ENCODE measurements at places on chromosomes 1 and 21.
A peak's percentile ranks its signal among the peaks of the same experiment; 100 is the strongest.

DNA sequence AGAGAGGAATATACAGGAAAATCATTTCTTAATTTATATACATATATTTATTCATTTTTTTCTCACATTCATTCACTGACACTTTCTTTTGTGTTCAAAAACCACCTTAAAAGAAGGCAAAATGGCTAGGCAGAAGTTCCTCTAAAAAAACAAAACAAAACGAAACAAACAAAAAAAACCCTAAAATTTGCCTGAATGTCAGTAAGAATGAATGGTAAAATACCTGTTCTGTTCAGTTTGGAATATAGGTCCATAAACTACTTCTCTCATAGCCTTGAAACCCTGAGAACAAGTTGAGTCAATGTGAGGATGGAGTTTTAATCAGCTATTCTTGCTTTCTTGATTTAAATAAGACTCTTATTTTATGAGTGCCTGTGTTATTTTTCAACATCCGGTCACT is 14.7 kb upstream of the ALG6 start:
- DNase-seq: no peak

GRCh38 chr1:156754219-156754618 is 2.7 kb upstream of the HDGF start:
- no peak for DNase-seq

DNA sequence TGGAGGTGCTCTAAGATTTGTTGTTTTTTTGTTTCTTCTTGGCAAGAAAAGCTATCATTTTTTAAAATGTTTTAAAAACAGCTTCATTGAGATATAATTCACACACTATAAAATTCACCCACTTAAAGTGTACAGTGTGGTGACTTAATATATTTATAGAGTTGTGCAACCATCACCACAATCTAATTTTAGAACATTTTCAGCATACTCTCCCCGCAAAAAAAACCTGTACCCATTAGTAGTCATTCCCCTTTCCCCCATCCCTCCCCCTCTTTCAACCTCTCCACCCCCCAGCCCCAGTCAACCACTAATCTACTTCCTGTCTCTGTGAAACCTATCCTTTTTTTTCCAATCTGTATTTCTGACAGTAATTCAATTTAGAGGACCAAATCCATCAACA is 30.6 kb downstream of the ZC3H11B start:
- no peak for DNase-seq

DNA sequence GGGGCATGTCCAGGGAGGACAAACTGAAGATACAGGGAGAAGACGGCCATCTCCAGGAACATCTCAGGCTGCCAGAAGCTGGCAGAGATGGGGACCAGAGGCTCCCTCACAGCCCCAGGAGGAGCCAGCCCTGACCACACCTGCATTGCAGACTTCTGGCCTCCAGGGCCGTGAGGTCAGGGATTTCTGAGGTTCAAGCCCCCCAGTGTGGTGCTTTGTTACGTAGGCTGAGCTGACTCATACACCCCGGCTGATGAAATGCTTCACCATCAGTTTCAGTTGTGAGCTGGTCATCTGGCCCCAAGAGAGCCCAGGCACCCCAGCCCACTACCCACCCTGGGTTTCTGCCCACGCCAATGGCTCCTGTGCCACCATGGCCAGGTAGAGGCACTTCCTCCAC is 106.4 kb downstream of the SIK1 start:
- DNase-seq: no peak

DNA sequence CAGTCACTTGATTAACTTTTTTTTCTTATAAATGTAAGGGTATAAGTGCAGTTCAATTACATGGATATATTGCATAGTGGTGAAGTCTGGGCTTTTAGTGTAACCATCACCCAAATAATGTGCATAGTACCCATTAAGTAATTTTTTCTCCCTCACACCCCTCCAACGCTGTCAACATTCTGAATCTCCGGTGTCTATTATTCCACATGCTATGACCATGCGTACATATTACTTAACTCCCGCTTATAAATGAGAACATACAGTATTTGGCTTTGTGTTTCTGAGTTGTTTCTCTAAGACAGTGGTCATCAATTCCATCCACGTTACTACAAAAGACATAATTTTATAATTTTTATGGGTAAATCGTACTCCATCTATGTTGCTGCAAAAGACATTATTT is 1191.1 kb downstream of the NCAM2 start:
- no peak for DNase-seq

DNA sequence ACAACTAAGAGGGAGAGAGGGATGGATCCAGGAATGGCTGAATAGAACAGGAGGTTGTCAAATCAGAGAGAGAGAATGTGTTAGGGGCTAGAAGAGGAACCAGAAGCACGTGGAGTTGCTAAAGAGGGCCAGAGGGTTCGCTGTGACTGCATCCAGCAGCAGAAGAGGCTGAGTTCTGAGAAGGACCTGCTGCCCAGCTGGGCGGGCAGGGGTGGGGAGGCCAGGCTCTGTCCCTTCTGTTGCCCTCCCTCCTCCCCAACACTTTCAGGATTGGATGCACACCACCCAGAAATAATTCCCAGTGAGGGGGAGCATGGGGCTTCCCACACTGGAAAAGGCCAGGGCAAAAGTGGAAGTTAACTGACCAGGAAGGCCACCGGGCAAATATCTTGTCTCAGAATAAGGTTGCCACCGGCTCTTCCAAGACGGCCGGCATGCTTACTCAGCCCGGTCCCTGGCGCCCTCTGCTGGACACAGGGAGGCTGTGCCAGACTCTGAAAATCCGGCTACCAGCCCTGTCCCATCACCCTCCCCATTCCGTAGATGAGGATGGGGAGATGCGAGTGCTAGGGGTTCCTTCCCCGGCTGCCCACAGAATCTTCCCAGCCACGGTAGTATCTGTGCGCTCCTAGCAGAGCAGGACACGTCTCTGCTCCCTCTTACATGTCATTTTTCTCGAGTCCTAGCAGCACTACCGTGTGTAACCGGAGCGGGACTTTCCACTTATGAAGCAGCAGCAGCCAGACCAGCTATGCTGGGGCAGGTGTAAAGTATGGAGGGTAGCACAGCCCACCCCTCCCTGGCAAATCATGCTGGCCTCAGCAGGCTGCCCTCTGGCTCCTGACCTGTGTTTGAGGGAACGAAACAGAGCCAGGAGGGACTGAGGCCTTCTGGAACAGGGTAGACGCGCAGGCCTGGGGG is 46.8 kb upstream of the A3GALT2 start:
- peak; percentile 76 for DNase-seq

DNA sequence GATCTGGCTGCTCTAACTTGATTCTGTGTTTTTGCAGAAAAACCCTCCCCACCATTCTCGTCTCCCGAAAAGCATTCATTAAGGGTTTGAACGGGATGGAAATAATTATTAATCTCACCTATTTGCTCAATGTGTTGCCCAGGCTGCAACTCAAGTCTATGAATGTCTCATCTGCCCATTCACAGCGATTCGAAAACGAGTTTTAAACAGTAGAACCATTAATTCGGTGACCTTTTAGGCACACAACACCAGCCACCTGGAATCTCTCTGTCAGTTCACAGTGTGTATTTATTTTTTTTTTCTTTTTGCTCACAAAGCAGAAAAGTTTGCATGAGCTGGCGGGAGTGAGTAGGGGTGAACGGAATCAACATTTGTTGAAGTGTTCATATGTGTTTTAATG is 764.7 kb upstream of the TPTE start:
- DNase-seq: no peak

DNA sequence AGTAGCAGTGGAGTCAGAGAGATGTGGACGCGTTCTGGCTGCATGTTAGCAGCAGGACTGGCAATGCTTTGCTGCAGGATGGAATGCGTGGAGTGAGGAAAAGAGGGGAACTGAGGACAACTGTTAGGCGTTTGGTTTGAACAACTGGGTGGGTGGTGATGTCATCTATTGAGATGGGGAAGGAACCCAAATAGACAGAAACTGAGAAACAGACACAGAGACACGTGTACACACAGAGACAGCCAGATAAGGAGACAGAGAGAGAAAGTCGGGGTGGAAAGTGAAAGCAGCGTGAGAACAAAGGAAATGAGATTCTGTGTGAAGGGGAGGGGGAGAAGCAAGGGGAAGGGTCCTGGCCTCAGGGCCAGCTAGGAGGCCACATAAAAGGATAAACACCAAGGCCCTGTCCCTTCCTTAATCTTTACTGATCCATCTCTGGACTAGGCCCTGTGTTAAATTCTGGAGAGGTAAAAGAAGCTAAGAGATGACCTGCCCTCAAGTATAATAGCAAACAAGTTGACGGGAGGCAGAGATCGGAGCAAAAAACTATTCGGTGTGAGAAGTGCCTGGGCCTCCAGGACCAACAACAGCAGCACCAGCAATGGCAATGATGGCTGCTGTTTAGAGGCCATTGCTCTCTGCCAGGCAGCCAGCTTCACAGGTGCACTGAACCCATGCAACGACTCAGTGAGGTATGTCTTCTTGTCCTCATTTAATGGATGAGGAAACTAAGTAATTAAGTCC is 31.6 kb downstream of the VWA5B1 start:
- no peak for DNase-seq

DNA sequence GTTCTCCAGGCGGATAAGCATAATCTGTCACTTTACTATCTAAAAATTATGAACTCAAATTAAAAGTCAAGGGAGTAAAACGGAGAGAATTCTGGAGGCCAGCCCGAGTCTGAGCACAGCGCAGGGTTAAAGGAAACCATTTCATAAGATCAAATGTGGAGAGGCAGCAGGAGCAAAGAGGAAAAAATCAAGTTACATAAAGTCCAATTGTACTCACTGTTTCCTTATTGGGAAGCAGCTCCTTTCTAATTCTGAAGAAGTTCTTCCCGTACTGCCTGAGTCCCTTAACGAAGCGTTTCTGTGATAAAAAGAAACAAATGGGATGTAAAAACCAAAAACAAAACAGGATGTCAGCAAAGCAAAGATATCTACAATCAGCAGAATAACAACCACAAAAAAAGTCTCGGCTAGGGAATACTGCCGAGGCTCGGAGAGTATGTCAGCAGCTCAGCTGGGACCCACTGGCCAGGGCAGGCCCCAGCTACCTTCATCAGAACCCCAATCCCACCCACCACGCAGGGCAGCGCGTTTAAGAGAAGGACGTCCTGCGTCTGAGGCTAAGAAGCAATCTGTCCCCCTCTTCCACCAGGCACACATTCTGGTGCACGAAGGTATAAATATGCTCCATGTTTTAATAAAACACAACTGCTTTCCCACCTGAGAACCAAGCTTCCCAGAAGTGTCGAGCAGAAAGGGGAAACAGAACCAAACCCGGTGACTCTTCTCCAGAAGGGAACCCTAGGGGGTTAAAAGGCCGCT is 104.8 kb downstream of the SLC45A1 start:
- DNase-seq: peak; percentile 11

DNA sequence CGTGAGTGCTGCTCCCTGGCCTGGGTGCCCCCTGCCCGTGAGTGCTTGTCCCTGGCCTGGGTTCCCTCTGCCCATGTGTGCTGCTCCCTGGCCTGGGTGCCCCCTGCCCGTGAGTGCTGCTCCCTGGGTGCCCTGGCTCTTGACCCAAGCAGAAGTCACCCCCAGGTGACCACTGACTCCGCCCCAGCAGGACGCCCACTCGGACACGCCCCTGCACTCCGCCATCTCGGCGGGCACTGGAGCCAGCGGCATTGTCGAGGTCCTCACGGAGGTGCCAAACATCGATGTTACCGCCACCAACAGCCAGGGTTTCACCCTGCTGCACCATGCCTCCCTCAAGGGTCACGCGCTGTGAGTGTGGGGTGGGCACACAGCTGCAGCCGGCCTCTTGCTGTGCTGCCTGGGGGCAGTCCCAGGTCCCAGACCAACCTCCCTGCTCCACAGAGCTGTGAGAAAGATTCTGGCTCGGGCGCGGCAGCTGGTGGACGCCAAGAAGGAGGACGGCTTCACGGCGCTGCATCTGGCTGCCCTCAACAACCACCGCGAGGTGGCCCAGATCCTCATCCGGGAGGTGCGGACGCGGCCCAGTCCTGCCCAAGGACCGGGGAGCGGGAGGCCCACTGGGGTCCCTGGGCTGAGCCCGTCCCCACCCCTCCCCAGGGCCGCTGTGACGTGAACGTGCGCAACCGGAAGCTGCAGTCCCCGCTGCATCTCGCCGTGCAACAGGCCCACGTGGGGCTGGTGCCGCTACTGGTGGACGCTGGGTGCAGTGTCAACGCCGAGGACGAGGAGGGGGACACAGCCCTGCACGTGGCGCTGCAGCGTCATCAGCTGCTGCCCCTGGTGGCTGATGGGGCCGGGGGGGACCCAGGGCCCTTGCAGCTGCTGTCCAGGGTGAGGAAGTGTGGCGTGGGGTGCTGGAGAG is 3.9 kb upstream of the MMP23B start:
- DNase-seq: no peak

DNA sequence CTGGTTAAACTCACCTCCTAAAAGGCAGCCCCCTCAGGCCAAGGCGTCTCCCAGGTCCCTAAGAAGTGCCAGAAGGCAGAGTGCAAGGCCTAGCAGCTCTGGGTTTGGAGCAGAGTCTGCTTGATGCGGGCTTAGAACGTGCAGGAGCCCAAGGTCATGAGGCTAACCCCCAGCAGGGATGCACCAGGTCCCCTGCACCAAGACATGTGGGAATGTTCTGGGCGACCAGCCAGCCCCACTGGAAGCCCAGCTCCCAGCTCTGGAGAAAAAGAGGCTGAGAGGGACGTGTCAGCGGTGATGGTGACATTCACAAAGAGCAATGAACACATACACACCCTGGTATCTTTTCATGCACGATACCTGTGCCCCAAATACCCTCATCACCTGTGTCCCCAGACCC is 5.1 kb downstream of the LRRN2 start:
- no peak for DNase-seq

- DNase-seq: no peak
Measured at GRCh38 chr1:27058966-27059669, 46.5 kb upstream of the TENT5B start.

DNA sequence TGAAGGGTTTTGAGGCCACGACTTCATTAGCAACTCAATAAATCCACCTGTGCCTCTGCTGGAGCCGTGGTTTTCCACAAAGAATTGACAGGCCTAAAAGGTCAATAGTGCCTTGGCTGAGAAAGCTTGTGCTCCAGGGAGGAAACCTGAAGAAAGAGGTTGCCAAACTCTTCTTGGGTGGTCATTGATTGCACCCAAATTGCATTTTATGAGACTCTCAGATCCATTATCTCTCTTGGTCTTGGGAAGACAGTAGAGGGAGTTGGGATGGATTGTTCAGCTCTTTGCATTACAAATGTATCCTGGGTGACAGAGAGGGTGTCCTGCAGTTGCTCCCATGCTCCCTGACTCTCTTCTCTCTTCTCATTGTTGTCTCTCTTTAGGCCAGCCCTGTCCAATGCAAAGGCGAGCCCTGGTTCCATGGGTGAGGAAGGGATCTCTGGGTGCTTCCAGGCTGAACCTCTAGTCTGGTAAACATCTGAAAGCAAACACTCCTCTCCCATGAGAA is 46.1 kb upstream of the HTR1D start:
- DNase-seq: no peak

DNA sequence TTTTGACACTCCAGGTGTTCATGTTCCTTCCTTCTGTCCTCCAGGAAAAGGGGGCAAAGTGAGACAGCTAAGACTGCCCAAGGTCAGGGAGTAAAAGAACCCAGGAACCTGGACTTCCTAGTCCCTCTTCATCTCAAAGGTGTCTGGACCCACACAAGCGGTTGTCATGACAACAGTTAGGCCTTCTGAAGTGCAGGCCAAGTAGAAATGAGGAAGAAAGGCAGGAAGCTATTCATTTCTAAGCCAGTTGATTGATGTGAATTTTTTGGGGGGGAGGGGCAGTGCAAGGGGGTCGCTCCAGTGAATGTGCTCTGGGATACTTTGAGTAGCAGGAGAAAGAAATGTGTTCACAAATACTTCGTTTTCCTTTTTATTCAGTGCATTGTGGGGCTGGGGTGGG is 114.3 kb downstream of the NAV1 start:
- no peak for DNase-seq

- no peak for DNase-seq
Measured at GRCh38 chr1:13540866-13541265, 27.1 kb upstream of the LRRC38 start.

Measured in stimulated activated naive CD4-positive, alpha-beta T cell treated with Interleukin-2 at 50 U/mL for 16 hours (primary cell).